Esophagus mucosa (tissue), 1 donor: ENCODE measurements at places on chromosomes 7 and 10. TPM values are rescaled to one million over a fixed set of nuclear protein-coding genes. Genes with fewer than 3 reads are reported as not detected.
A peak's percentile ranks its signal among the peaks of the same experiment; 100 is the strongest.

Gene FAM25C
- total RNA-seq, result not detected

DNA sequence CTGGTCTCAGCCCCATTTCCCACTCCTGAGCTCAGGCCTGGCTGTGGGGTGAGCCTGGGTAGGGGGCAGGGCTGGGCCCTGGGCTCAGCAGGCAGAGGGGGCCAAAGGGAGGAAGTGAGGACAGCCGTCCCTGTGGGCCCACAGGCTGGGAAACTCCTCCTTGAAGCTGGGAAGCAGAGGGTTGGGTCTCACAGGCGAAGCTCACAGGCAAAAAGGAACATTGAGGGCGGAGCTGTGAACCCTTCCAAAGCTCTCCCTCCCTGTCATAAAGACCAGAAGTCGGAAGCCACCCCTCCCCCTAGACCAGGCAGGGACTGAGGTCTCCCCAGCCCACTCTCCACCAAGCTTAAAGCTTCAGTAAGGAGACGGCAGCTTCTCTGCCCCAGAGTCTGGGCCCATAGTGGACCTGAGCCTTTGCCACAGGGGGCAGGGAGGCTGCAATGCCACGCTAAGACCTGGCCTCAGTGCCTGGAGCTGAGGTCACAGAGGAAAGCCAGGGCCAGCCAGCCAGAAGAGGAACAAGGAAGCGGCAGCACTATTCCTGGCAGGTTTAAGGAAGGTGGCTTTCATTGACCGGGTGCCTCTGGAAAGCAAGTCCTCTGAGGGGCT is 1.0 kb upstream of the KCP start:
- ATAC-seq, result no peak

DNA sequence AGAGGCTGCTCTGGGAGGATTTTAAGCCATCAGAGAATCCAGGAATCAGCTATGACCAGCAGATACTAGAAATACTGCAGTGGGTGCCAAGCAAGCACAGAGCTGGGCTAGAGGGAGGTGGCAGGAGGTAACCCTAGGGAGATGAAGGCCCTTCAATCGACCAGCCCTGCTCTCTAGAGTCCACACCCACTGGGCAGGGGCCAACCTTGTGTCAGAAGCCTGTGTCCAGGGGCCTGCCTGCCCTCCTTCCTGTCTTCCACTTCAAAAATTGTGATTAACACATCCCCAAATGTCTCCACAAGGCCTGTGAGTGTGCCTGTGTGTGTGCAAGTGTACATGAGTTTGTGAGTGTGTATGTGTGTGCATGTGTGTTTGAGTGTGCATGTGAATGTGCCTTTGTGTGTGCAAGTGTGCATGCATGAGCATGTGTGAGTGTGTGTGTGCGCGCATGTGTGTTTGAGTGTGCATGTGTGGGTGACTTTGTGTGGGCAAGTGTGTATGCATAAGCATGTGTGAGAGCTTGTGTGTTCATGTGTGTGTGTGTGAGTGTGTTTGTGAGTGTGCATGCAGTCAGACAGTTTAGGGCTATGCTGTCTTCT is 367.7 kb downstream of the SFMBT2 start:
- ATAC-seq, result no peak

GRCh38 chr10:121558238-121558637 is 40.0 kb downstream of the FGFR2 start:
- no peak for ATAC-seq

GRCh38 chr7:150357270-150357669 is 11.4 kb upstream of the REPIN1 start:
- no peak for ATAC-seq

DNA sequence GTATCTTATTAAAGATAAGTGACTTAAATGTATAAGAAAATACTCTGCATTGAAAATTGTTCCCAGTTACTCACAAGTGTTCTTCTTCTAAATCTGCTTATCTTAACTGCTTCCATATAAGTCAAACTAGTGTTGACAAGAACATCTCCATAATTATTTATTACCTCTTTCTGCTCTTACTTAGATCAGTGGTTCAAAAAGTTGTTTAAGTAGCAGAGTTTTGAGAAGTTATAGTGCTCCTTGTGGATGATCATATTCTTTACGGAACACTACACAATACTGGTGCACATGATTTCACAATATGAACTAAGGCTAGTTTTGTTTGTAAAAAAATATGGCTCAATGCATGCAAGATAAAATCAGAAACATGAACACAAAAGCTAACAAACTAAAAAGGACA is 168.4 kb downstream of the SEMA3D start:
- ATAC-seq, result no peak

- no peak for ATAC-seq
These were observed 1.8 kb downstream of the MARVELD1 start for GRCh38 chr10:97715259-97715874.

DNA sequence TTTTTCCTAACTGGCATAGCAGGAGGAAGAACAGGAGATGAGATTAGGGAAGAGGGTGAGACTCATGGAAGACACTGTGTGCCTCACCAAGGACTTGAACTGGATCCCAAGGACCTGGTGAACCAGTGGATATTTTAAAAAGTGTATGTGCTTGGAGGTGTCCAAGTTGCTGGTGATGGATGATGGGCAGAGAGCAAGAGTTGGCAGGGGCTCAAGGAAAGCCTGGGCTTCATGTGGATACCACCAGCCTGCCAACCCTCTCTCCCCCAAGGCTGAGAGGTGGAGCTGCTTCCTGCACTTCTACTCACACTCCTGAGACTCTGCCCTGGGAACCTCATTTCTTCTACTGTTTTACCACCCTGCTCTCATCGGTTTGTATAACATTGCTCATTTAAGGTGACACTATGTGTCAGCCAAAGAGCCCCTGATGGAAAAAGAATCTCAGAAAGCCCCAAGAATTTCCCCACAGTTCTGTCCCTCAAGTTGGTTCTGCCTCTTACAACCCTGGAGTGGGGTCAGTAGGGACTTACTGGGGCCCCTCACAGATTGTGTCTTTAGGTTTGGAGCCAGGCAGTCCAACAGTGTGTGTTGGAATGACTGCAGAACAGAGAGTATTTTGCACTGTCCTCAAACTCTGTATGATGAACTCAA is 56.2 kb upstream of the PDCD4 start:
- no peak for ATAC-seq

DNA sequence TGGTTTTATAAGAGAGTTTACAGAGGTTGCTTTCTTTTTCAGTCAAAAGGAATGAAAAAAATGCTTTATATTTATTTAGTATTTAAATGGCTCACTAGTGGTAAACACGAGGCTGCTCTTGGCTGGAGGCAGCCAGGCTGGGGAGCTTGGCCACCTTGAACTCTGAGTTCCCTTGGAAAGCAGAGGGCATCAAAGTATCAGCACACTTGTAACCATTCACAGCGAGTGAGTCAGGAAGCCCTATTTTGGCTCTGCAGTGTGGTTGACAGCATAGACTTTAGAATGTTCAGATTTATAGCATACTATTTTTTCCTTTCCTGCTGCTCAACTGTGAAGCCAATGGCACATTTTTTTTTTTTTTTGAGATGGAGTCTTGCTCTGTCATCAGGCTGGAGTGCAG is 51.6 kb downstream of the CYCS start:
- ATAC-seq, result no peak

DNA sequence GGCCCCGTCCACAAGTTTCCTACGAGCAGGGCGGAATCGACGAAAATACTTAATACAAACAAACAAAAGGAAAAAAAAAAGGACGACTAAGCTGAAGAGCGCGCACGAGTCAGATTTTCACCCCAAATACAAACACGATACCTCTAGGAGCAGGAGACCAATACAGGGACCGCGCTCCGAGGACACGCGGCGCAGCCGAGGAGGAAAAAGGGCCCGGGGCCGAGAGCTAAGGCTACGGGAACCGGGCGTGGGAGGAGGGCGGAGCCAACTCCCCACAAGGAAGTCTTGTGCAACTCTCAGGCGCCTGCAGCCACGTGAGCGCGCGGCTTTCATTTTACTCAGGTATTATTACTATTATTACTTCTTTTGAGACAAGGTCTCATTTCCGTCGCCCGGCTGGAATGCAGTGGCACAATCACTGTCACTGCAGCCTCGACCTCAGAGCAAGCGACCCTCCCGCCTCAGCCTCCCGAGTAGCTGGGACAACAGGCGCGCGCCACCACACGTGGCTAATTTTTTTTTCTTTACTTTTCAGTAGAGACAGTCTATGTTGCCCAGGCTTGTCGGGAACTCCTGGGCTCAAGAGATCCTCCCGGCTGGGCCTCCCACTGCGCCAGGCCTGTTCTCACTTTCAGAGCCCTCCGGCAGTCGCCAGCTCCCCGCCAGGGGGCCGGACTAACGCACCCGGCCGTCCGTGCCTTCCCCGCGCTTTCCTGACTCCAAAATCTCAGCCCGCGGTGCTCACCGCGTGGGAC is 1.2 kb downstream of the HNRNPF start:
- peak; percentile 76 for ATAC-seq
